ENCODE measurements at places on chromosomes 4 and X. TPM values are rescaled to one million over a fixed set of nuclear protein-coding genes. Genes with fewer than 3 reads are reported as not detected.

DNA sequence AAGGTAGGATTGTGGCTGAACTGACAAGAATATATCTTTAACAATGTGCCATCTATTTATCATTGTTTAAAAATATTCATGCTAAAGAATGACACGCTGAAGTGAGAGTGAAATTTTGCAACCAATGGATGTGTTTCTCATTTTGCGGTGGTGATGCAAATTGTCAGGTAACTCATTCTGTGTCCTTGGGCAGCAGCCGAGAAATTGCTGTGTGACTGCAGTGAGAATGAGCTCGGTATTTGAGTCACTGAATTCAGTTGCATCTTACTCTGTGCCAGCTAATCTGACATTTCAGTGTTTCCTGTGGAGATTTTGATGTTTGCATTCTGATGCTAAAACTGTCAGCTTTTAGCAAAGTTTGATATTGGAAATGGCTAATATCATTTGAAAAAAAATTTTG is 28.1 kb downstream of the MCUB start:
- H3K36me3 ChIP-seq, result no peaks in the 10 kb centered on the region
- H3K27ac ChIP-seq, result no peak overlapping the region
- no peak for DNase-seq

- H3K4me1 ChIP-seq, result peaks cover 24% of the 10 kb centered on the region
- peaks cover 6% of the 10 kb centered on the region for H3K36me3 ChIP-seq
- H3K27me3 ChIP-seq, result no peaks in the 10 kb centered on the region
- DNase-seq, result no peak
- no peak overlapping the region for H3K4me3 ChIP-seq
- H3K27ac ChIP-seq, result no peak overlapping the region
Measured at GRCh38 chrX:154029439-154029838, 9.7 kb upstream of the IRAK1 start.

DNA sequence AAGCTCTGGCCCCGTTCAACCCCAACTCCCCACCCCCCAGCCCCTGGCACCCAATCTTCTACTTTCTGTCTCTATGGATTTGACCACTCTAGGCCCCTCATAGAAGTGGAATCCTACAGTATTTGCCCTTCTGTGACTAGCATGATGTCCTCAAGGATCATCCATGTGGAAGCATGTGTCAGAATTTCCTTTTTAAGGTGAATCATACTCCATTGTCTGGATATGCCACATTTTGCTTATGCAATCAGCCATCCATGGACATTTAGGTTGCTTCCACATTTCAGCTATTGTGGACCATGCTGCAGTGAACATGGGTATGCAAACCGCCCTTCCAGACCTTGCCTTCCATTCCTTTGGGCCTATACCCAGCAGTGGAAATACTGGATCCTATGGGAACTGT is 15.5 kb downstream of the CCNQ start:
- H3K27me3 ChIP-seq, result no peaks in the 10 kb centered on the region
- no peaks in the 10 kb centered on the region for H3K4me1 ChIP-seq
- no peak overlapping the region for H3K27ac ChIP-seq
- no peak overlapping the region for H3K4me3 ChIP-seq
- DNase-seq, result no peak
- no peaks in the 10 kb centered on the region for H3K36me3 ChIP-seq

SLC7A11 gene
- 15.6 TPM for total RNA-seq

DNA sequence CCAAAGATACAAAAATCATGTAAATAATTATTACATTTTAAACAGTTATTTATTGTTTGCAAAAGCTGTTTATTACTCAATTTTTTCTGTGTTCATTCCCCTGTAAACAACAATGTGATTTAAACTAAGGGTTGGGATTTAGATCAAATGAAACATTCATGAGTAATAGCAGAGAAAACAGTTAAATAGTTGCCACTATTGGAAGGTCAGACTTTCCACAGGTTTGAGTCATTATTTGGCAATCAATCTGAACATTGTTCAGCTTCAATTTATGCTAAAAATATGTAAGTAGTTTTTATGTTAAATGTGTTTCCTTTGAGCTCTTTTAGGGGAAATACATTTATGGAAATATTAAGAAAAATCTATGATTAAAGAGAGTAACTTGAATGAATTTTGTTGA is 144.9 kb downstream of the STIM2 start:
- H3K4me1 ChIP-seq, result peaks cover 2% of the 10 kb centered on the region
- H3K27me3 ChIP-seq, result no peaks in the 10 kb centered on the region
- H3K27ac ChIP-seq, result no peak overlapping the region
- DNase-seq, result no peak

ENPP6 gene
- total RNA-seq, result 0.23 TPM

MTNR1A gene
- 0.50 TPM for total RNA-seq

TRPC5OS gene
- total RNA-seq, result not detected

DNA sequence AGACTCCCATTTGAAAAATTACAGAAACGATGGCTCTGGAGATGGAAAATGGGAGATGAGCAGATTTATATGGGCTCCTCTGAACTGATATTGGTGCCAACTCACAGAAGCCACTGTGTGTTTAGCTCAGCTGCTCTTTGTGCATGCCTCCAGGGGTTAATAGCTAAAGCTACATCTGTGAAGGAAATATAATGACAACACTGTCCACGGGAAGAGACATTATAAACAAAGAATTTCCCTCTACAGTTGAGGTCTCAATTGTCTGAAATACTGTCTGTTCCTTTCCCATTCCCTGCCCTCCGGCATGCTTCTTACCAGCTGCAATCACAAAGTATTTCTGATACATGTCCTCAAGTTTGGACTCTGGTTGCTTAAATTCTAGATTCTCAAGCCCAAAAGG is 40.4 kb downstream of the PPA2 start:
- no peaks in the 10 kb centered on the region for H3K27me3 ChIP-seq
- no peaks in the 10 kb centered on the region for H3K36me3 ChIP-seq
- DNase-seq, result no peak
- no peak overlapping the region for H3K27ac ChIP-seq

- H3K36me3 ChIP-seq, result no peaks in the 10 kb centered on the region
- no peaks in the 10 kb centered on the region for H3K4me1 ChIP-seq
- H3K4me3 ChIP-seq, result no peak overlapping the region
- H3K27ac ChIP-seq, result no peak overlapping the region
- no peaks in the 10 kb centered on the region for H3K27me3 ChIP-seq
Measured at GRCh38 chr4:72286185-72286584, 254.4 kb downstream of the NPFFR2 start.

TCEAL9 gene
- total RNA-seq, result 36.5 TPM

DNA sequence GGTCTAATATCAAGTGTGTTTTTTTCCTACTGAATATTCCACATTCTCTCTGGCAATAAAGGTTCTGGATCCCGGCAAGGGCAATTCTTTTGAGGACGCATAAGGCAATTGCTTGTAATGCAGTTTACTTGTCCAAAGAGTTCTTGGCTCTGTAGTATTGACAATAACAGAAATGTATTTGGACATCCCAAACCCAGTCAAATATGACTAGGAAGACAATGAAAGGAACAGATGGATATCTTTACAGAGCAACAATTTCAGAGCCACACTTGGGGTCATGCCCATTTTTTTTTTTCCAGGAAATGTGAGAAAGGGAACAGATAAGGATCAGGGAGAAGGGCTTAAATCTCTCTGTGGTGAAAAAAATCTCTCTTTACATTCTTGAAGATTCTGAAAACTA is 12.2 kb downstream of the GK2 start:
- no peaks in the 10 kb centered on the region for H3K27me3 ChIP-seq
- no peak overlapping the region for H3K27ac ChIP-seq
- no peaks in the 10 kb centered on the region for H3K4me1 ChIP-seq
- no peak overlapping the region for H3K4me3 ChIP-seq
- no peaks in the 10 kb centered on the region for H3K36me3 ChIP-seq
- DNase-seq, result no peak

GRCh38 chrX:55187281-55187680 is 32.9 kb upstream of the PAGE5 start:
- H3K36me3 ChIP-seq, result no peaks in the 10 kb centered on the region
- DNase-seq, result no peak
- no peak overlapping the region for H3K4me3 ChIP-seq
- H3K4me1 ChIP-seq, result no peaks in the 10 kb centered on the region
- no peaks in the 10 kb centered on the region for H3K27me3 ChIP-seq
- no peak overlapping the region for H3K27ac ChIP-seq

TRIM61 gene
- 5.0 TPM for total RNA-seq

- H3K4me1 ChIP-seq, result no peaks in the 10 kb centered on the region
- DNase-seq, result no peak
- no peak overlapping the region for H3K4me3 ChIP-seq
- H3K27me3 ChIP-seq, result no peaks in the 10 kb centered on the region
- H3K36me3 ChIP-seq, result no peaks in the 10 kb centered on the region
Measured at GRCh38 chr4:189121336-189121735, 819.3 kb upstream of the FRG1 start.

- no peak for DNase-seq
- no peaks in the 10 kb centered on the region for H3K27me3 ChIP-seq
- no peaks in the 10 kb centered on the region for H3K36me3 ChIP-seq
- no peaks in the 10 kb centered on the region for H3K4me1 ChIP-seq
- no peak overlapping the region for H3K27ac ChIP-seq
Measured at GRCh38 chr4:110710070-110710469, 87.2 kb upstream of the PITX2 start.

DNA sequence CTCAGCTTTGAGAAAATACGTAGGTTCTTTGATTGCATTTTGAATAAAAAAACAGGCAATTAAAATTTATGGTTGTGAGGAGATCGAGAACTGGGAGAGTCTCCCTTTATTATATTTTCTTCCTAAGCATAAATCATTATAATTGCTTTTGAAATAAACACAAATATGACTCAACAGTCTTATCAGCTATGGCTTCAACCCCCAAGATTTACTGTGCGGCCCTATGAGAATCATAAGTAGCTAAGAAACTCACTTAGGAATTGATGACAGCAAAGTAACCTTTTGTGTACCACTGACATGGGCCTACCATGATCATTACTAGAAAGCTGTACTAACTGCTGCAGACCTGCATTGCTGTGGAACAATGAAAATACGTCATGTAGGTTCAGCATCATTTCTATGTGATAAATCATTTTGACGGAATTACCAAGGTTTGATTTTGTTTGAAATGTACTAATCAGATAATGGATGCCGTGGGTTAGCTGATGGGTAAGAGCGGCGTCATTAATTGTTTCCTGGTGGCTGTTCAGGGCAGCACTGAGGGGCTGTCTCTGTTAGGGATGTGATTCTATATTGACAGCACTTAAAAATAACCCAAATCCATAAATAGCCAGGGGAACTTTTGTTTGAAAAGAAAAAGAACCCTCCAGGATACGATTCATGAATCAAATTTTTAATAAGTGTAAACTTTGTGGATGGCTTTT is 51.5 kb upstream of the GPRIN3 start:
- no peak for DNase-seq
- H3K36me3 ChIP-seq, result no peaks in the 10 kb centered on the region
- no peaks in the 10 kb centered on the region for H3K27me3 ChIP-seq
- H3K27ac ChIP-seq, result no peak overlapping the region
- H3K4me3 ChIP-seq, result no peak overlapping the region
- no peaks in the 10 kb centered on the region for H3K4me1 ChIP-seq

SPANXN4 gene
- total RNA-seq, result not detected

GRCh38 chrX:149129767-149130166 is 375.3 kb downstream of the IDS start:
- no peak for DNase-seq
- H3K4me1 ChIP-seq, result no peaks in the 10 kb centered on the region
- no peaks in the 10 kb centered on the region for H3K27me3 ChIP-seq
- H3K4me3 ChIP-seq, result no peak overlapping the region

SRPK3 gene
- not detected for total RNA-seq

GRCh38 chr4:86942185-86942666 is 7.4 kb downstream of the AFF1 start:
- no peak for DNase-seq
- H3K27ac ChIP-seq, result no peak overlapping the region
- no peaks in the 10 kb centered on the region for H3K27me3 ChIP-seq
- no peaks in the 10 kb centered on the region for H3K36me3 ChIP-seq
- no peak overlapping the region for H3K4me3 ChIP-seq

- no peaks in the 10 kb centered on the region for H3K27me3 ChIP-seq
- no peaks in the 10 kb centered on the region for H3K4me1 ChIP-seq
- DNase-seq, result no peak
- H3K4me3 ChIP-seq, result no peak overlapping the region
- H3K36me3 ChIP-seq, result no peaks in the 10 kb centered on the region
Measured at GRCh38 chr4:121025540-121025939, 46.8 kb downstream of the NDNF start.
